ENCODE measurements at places on chromosomes 2 and 18. TPM values are rescaled to one million over a fixed set of nuclear protein-coding genes. Genes with fewer than 3 reads are reported as not detected.

DNA sequence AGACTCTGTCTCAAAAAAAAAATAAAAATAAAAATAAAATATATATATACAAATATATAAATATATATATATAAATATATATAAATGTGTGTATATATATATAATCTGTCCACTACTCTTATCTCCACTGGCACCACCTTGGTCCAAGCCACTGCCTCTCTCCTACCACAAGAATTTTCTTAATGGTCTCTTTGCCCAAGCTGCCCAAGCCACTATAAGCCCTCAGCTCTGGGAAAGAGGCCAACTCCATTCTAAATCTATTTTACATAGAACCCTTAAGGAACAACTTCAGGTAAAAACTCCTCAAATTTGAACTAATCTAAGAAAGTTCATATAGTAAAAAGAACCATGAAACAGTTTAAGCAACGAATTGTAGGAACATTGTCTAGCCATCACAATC is 45.6 kb upstream of the GREB1L start:
- no peaks in the 10 kb centered on the region for H3K27me3 ChIP-seq
- no peaks in the 10 kb centered on the region for H3K4me1 ChIP-seq
- H3K4me3 ChIP-seq = no peak overlapping the region
- DNase-seq = no peak

DNA sequence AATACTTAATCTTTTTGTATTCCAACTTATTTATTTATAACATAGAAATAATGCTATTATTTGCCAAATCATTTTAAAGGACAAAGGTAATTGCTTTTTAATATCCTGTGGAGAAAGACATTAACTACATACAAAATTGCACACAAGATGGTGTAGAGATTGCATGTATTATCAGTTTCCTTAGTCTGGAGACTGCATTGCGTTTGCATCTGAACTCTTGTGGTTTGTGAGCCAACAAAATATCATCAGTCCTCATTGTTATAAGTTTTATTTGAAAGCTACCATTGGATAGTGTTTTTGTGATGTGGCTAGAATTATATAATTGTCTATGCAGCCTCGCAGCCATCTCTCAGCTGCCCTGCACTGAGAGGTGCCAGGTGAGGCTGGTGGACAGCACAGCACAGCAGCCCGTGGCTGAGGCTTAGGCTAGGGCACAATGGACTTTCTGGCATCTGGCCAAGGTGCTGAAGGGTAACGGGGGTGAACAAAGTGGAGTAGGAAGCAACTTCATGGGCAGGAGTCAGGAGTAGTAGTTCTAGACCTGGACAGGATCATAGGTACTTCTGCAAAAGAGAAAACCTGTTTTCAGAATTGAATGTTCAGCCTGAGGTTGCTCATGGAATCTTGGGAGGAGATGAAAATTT is 15.1 kb downstream of the RASGRP3 start:
- H3K4me1 ChIP-seq = peaks cover 1% of the 10 kb centered on the region
- no peak overlapping the region for H3K4me3 ChIP-seq
- H3K27me3 ChIP-seq = no peaks in the 10 kb centered on the region
- DNase-seq = no peak
- H3K36me3 ChIP-seq = no peaks in the 10 kb centered on the region

- H3K36me3 ChIP-seq = no peaks in the 10 kb centered on the region
- no peaks in the 10 kb centered on the region for H3K27me3 ChIP-seq
- no peak overlapping the region for H3K27ac ChIP-seq
- DNase-seq = no peak
- no peak overlapping the region for H3K4me3 ChIP-seq
- peaks cover 6% of the 10 kb centered on the region for H3K4me1 ChIP-seq
Measured at GRCh38 chr2:215657844-215658243, 222.0 kb upstream of the FN1 start.

DNA sequence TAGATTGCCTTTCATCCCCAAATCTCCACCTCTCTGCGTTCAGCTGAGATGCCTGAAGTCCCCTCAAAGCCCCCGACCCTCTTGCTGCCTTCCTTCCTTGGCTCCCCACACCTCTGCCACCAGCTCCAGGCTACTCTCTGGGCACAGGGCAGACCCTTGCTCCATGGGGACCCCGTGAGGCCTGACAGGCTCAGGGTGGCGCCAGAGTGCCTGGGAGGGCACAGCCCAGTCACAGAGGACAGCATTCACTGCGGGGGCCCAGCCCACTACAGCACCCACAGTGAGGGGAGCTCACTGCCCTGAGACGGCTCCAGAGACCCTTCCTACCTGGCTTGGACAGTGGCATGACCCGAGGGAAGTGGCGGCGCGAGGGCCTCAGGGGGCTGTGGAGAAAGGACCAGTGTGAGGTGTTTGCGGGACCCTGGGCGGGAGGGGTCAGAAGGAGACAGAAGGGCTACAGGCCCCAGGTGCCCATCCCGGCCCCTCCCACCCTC is 51.0 kb downstream of the AQP12A start:
- H3K4me3 ChIP-seq = no peak overlapping the region
- no peaks in the 10 kb centered on the region for H3K36me3 ChIP-seq
- H3K27ac ChIP-seq = no peak overlapping the region

DNA sequence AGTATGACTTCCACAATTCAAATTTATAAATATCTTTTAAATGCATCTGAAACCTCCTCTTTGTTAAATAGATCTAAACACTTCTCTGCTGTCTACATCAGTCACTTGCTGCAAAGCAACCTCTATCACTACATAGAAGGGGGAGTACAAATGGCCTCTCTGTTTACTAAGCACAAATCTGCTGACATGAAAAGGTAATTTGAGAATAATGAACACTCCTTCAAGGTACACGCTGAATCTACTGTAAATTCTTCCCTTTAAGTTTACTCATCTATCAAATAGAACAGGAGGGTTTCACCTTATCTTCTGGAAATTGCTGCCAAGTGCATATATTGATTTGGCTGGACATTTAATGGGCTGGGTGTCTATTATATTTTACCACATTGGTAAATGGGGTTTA is 879.6 kb downstream of the SUCLG1 start:
- no peaks in the 10 kb centered on the region for H3K4me1 ChIP-seq
- no peaks in the 10 kb centered on the region for H3K27me3 ChIP-seq
- no peak overlapping the region for H3K4me3 ChIP-seq
- no peak overlapping the region for H3K27ac ChIP-seq
- no peaks in the 10 kb centered on the region for H3K36me3 ChIP-seq
- DNase-seq = no peak

GRCh38 chr18:35322486-35323458 is 21.4 kb downstream of the ZNF24 start:
- no peak overlapping the region for H3K4me3 ChIP-seq
- no peaks in the 10 kb centered on the region for H3K36me3 ChIP-seq
- no peak overlapping the region for H3K27ac ChIP-seq
- no peaks in the 10 kb centered on the region for H3K27me3 ChIP-seq

DNA sequence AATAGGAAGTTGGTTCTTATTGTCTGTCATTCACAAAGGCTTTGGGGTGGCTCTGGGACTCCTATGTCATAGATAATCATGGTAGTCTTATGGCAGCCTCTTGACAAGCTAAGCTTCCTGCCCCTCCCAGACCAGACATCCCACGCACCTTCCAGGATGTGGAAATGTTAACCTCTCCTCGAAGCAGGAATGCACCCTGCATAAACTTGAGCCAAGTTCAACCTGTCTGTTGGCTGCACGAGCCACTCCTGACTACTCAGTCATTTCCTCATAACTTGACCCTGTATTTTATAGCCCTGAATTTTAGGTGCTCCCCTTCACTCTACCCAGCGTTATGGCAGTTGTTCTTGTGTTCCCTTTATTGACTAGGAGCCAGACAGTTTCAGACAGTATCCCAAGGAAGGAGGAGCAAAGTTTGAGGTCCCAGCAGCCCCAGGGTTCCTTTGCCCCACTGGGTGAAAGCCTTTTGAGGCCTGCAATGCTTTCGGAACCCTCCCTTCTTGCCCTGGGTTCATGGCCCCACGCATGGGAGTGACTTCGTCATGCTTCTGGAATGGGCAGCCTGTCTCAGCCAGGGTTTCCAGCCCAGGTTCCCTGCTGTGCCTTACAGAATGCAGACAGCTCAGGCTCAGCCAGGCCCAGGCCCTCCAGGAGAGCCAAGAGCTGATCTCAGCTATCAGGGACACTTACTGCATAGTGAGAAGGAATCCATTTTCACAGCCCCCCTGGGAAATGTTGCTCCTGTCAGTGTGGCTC is 15.6 kb upstream of the INO80C start:
- DNase-seq = peak; percentile 47
- no peak overlapping the region for H3K27ac ChIP-seq
- no peaks in the 10 kb centered on the region for H3K27me3 ChIP-seq
- H3K4me3 ChIP-seq = no peak overlapping the region

- H3K27me3 ChIP-seq = no peaks in the 10 kb centered on the region
- DNase-seq = no peak
- no peaks in the 10 kb centered on the region for H3K36me3 ChIP-seq
- H3K4me3 ChIP-seq = no peak overlapping the region
- H3K4me1 ChIP-seq = no peaks in the 10 kb centered on the region
Measured at GRCh38 chr2:25197336-25198208, 29.2 kb upstream of the POMC start.

DNA sequence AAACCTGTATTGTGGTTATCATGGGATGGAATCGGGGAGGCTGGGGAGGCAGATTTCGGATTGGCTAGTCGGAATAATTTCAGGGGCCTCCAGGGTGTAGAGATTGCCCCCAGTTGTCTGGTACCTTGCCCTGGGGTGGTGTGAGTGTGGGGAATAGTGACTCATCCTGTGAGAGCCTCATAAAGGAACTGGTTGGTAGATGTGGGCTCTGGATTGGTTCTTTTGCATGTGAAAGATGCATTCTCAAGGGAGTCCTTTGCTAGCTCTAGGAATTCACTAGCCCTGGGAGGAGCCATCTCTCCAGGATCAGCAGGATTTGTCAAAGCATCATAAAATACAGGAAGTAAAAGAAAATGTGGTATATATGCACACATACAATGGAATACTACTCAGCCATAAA is 331.6 kb downstream of the SETBP1 start:
- no peak for DNase-seq
- H3K27ac ChIP-seq = no peak overlapping the region
- no peaks in the 10 kb centered on the region for H3K27me3 ChIP-seq
- H3K36me3 ChIP-seq = no peaks in the 10 kb centered on the region
- H3K4me1 ChIP-seq = peaks cover 2% of the 10 kb centered on the region

DNA sequence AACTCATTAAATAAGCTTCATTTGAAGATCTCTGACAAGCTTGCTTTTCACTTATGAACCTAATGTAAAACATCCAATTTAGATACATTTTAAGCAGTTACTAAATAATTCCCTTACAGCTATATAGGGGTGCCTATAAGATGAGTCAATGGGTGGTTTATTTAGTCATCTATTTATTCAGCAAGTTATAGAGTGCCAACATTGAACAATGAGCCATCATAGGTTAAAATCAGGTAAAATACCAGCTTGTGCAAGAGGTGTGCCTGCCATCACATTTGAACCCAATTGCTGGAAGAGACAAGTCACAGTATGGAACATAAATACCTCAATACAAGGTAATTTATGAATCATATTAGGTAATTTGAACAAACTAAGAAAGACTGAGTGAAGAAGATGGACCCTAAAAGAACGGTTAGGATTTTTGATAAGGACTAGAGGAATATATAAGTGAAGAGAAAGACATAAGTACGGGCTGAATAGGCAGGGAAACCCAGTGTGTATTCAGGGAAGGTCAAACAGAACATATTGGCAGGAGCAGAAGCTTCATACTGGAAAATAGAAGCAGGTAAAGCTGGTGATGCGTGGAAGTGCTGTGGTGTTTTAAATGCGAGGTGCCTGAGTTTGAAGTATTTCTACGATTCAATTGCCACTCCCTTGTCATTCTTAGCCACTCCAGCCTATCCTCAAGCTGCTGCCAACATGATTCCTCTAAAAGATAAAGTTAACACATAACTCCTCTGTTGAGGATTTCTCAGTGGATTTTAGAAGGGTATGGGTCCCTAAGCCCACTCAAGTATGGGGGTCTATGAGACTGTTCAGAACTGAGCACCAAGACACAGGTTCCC is 18.9 kb upstream of the STAT4 start:
- peaks cover 48% of the 10 kb centered on the region for H3K4me1 ChIP-seq
- no peak overlapping the region for H3K4me3 ChIP-seq
- DNase-seq = no peak
- no peak overlapping the region for H3K27ac ChIP-seq
- no peaks in the 10 kb centered on the region for H3K36me3 ChIP-seq
- no peaks in the 10 kb centered on the region for H3K27me3 ChIP-seq

DNA sequence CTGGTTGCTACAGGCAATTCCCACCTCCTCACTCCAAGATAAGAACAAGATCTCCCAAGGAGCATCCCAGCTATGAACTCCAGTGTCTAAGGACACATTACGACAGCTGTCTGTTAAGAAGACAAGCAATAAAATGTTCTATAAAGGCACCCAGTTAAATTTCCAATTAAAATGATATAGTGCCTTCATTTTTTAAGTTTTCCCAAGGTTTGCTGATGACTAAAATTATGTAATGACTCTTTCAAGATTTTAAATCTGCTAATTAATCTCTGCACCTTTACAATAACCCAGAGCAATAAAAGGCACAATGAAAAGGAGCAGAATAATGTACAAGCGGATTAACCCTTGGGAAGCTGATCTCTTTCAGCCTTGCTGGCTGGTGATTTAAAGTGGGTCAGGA is 61.6 kb upstream of the REG3G start:
- no peak for DNase-seq
- no peaks in the 10 kb centered on the region for H3K4me1 ChIP-seq
- no peak overlapping the region for H3K4me3 ChIP-seq
- no peak overlapping the region for H3K27ac ChIP-seq

DNA sequence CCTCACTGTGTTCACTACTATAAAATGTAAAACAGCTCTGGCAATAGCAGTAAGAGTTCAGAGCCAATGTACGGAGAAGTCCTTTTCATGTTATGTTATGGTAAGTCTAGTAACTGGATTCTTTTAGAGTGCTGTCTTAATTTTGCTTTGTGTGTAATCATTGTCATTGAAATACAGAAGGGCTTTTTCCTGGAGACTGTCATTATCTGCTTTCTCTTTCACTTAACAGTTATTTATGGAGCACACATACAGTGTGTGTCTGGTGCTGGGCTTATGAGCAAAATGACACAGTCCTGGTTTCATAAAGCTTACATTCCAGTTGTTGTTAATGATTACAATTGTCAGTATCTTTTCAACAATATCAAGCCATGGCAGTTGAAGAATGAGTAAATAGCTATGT is 95.5 kb downstream of the CCDC102B start:
- no peak overlapping the region for H3K4me3 ChIP-seq
- no peak for DNase-seq
- H3K36me3 ChIP-seq = no peaks in the 10 kb centered on the region
- H3K27ac ChIP-seq = no peak overlapping the region
- H3K27me3 ChIP-seq = no peaks in the 10 kb centered on the region
- no peaks in the 10 kb centered on the region for H3K4me1 ChIP-seq

- H3K4me1 ChIP-seq = peaks cover 11% of the 10 kb centered on the region
- H3K36me3 ChIP-seq = no peaks in the 10 kb centered on the region
- no peaks in the 10 kb centered on the region for H3K27me3 ChIP-seq
- H3K4me3 ChIP-seq = no peak overlapping the region
- no peak overlapping the region for H3K27ac ChIP-seq
- DNase-seq = no peak
Measured at GRCh38 chr18:8050616-8051329, 483.7 kb downstream of the PTPRM start.

GRCh38 chr2:60662781-60663180 is 93.3 kb upstream of the PAPOLG start:
- H3K4me1 ChIP-seq = no peaks in the 10 kb centered on the region
- no peaks in the 10 kb centered on the region for H3K27me3 ChIP-seq
- no peak for DNase-seq
- H3K27ac ChIP-seq = no peak overlapping the region
- no peak overlapping the region for H3K4me3 ChIP-seq

Gene ANKRD36
- 14.9 TPM for total RNA-seq

Gene CFC1
- not detected for total RNA-seq

Gene SLC9A4
- not detected for total RNA-seq

Gene ABCG8
- total RNA-seq = not detected

Gene DCC
- 0.76 TPM for total RNA-seq

Gene RBM44
- 0.44 TPM for total RNA-seq

Gene PTH2R
- total RNA-seq = not detected

Gene EPC2
- 31.6 TPM for total RNA-seq

Gene DSG4
- total RNA-seq = not detected
